ENCODE measurements at places on chromosomes 13 and 19.

DNA sequence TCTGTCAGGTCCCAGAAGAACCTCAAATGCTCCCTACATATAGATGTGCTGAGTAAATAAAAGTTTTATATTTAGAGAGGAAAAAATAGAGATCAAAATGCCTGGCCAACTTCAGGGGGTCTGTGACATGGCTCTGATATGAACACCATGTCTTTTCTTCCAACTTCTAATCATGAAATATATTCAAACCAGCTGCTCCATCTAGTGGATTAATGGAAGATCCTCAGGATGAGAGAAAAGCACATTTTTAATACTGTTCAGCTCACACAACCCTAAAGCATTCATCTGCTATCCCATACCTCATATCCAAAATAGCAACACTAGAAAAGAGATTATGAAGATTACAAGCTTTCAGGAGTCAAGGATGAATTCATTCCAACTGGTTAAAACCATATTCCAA lies 56.0 kb upstream of the DOCK9 start:
- no peak for DNase-seq

DNA sequence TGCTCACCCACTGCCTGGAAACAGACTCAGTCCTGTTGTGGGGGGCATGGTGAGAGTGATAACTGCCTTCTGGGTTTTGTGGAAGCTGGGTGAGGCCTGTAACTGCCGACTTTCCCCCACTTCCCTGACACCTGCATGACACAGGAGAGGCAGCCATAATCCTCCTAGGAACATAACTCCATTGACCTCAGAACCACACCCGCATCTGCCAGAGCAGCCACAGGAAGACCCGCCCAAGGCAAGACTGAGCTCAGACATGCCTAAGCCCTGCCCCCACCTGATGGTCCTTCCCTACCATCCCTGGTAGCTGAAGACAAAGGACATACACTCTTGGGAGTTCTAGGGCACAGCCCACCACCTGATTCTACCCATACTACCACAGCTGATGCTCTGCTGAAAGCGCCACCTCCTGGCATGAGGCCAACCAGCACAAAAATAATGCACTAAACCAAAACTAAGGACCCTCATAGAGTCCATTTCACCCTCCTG lies 326.7 kb downstream of the RBM26 start:
- DNase-seq = no peak

DNA sequence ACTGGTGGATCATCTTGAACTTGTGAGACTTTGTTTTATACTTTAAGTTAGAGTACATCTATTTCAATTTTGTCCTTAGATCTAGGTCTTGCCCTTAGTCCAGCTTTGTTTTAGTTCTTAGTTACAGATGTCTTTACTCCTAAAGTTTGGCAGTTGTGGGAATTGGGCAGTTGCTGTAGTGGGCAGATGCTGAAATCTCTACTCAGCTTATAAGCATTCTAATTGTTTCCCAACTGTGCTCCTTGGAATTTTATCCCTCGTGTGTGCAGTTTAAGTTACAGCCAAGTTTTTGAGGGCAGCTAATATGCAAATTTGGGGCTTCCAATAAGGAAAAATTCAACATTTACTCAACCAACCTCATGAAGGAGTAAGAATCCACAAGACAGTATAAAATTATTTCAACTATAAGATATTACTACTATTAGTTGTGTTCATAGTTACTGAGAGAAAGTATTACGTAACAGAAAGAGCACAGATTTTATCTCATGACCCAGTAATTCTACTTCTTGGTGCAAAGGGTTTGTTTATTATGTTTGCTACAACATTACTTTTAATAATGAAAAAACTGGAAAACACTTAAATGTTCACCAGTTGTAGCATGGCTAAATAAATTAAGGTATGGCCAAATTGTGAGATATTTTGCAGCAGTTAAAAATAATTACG lies 32.9 kb downstream of the CCDC122 start:
- no peak for DNase-seq

DNA sequence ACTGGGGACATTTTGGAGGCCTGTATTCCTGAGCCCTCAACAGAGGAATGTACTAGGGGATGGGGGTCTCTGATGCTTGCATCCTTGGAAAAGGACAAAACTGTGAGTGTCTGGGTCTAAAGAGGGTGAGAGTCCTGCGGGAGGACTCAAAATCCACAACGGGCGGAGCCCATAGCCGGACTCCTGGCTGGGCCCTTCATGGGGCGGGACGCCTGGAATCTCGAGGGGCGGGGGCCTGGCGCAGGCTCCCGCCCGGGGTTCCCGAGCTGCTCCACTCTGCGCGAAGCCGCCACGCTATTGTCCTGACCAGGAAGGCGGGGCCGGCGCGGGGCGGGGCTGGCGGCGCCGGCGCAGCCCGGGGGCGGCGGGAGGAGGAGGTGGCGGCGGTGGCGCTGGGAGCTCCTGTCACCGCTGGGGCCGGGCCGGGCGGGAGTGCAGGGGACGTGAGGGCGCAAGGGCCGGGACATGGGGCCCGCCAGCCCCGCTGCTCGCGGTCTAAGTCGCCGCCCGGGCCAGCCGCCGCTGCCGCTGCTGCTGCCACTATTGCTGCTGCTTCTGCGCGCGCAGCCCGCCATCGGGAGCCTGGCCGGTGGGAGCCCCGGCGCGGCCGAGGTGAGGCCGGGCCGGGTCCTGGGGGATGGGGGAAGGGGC lies at the start of gene APLP1:
Gene APLP1 (plus strand): TSS at position 403 of the 651 bp plus-strand sequence. CDS start 63 bp downstream, at position 466.
- DNase-seq = peak; percentile 73

- DNase-seq = no peak
Measured at GRCh38 chr13:59748046-59748445, 415.7 kb downstream of the DIAPH3 start.

GRCh38 chr19:54422136-54422535 lies 6.9 kb downstream of the TTYH1 start:
- no peak for DNase-seq

DNA sequence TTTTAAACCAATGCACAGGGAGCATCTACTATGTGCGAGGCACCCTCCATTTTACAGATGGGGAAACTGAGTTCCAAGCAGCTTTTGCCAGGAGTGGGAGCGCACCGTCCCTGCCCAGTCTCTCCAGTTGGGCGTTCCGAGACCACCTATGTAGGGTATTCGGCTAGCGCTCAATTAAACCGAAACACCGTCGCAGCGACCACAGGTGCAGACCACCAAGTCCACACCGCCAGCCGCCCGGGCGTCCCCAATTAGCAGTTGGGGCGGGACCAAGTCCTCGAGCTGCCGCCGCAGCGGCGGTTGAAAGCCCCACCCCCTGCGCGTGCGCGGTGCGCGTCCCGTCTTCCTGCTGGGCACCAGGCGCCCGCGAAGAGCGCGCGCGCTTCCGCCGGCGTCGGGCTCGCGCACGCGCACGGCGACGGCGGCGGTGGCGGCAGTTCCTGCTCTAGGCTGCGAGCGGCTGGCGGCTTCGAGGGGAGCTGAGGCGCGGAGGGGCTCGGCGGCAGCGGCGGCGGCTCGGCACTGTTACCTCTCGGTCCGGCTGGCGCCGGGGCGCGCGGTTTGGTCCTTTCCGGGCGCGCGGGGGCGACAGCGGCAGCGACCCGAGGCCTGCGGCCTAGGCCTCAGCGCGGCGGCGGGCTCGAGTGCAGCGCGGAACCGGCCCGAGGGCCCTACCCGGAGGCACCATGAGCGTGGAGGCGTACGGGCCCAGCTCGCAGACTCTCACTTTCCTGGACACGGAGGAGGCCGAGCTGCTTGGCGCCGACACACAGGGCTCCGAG lies at the start of gene UPF1:
Gene UPF1 (plus strand): TSS at position 436 of the 782 bp plus-strand sequence. CDS start 251 bp downstream, at position 687.
- peak; percentile 96 for DNase-seq

- no peak for DNase-seq
Measured at GRCh38 chr19:10421240-10422045, 1.1 kb downstream of the PDE4A start.

DNA sequence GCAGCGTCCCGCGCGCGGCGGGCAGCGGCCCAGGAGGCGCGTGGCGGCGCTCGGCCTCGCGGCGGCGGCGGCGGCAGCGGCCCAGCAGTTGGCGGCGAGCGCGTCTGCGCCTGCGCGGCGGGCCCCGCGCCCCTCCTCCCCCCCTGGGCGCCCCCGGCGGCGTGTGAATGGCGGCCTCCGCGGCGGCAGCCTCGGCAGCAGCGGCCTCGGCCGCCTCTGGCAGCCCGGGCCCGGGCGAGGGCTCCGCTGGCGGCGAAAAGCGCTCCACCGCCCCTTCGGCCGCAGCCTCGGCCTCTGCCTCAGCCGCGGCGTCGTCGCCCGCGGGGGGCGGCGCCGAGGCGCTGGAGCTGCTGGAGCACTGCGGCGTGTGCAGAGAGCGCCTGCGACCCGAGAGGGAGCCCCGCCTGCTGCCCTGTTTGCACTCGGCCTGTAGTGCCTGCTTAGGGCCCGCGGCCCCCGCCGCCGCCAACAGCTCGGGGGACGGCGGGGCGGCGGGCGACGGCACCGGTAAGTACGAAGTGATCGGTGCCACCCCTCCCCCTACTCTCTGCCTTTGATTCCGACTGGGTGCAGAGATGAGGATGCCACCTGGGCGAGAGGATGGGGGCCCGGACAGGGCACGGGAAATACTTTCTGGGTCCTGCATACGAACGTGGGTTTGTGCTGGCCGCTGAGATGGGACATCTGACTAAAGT lies 874 bp downstream of the TRIM28 start:
- DNase-seq = no peak

DNA sequence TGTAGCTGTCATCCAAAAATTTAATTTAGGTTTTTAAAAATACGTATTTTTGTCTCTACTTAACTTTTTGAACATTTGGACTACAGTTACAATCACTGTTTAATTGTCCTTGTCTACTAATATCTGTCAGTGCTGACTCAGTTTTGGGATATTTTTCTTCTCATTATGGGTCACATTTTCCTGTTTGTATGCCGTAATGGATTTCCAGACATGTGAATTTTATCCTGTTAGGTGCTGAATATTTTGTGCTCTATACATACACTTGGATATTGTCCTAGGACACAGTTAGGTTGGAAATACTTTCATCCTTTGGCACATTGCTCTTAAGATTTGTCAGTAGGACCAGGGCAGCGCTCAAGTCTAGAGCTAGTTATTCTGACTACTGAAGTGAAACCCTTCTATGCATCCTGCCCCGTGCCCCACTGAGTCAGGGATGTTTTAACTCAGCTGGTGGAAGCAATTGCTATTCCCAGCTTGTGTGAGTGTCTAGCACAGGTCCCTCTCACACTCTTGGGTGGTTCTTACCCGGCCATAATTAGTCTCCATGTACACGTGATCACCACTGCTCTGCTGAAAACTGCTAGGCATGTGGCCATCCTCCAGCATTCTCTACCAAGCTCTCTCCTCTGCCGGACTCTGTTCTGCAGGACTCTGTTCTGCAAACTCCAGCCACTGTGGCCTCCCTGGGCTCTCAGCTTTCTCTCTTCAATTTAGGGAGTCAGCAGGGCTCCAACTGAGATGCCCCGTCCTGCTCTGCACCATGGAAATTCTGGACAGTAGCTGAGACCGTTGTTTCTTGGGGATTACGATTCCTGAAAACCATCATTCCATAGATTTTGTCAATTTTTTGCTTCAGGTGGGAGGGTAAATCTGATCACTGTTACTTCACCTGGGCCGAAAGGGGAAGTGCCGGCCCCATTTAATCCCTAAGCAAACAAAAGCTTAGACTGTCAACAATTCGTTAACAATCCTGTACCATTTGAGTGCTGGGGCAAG lies 11.1 kb downstream of the PROZ start:
- DNase-seq = no peak

DNA sequence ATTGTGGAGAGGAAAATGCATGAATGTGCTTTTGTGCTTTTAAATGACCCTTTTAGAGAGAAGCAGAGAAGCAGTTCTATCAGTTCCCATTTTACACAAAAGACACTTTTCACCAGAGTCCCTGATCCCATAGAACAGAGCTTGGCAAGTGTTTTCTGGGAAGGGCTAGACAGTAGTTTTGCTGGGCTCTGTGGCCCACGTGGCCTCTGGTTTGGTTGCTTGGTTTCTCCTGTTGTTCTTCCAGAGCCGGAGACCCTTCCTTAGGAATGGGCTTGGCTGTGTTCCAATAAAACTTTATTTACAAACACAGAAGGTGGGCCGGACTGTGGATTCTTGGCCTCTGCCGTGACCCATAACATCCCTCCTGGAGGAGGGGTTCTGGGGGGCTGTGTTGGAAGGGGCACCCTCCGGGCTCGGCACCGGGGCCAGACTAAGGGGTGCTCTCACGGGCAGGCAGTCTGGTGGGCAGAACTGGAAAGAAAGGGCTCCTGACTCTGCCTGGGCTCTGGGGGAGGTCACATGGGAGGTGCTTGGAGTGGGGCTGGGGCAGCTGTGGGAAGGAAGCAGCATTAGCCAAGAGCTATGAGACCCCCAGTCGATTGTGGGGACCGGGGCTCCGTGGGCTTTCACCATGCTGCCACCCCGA lies 3.2 kb downstream of the SPPL2B start:
- no peak for DNase-seq

DNA sequence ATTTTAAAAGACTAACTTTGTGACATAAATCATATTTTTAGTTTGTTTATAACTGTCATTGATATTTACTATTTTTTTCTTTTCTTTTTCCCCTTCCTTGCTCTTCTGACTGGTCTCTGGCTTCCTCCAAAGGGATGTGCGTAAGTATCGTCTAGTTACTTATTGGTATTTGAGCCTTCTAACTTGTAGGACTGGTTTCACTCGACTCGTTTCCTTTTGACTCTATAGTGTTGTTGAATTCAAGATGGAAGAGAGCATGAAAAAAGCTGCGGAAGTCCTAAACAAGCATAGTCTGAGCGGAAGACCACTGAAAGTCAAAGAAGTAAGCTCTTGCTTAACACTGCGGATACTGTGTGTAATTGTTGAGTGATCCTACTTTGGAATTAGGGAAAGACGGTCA lies 18.6 kb downstream of the HNRNPM start:
- no peak for DNase-seq

GRCh38 chr13:105334211-105334610 lies 1201.3 kb downstream of the EFNB2 start:
- no peak for DNase-seq

GRCh38 chr13:40769970-40770369 lies 1.0 kb downstream of the MRPS31 start:
- DNase-seq = no peak

DNA sequence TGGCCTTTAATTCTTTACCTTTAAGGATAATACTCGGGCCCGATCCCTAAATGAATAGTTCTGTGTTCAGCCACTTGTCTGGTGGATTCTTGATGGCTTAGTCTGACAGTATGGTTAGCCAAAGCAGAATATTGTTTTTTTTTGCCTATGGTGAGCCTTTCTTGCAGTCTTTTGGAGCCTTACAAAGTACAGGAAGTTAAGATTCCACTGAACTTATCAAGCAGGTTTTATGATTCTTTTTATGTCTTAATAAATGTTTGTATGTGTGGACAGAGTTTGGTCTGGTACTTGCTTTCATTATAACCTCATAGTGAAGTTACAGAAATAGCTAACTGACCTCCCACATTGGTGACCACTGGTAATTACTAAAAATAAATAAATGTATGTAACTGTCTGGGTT lies 17.1 kb downstream of the PCCA start:
- no peak for DNase-seq

GRCh38 chr19:13071444-13072187 lies 31.0 kb downstream of the LYL1 start:
- no peak for DNase-seq

Measured in right hindlimb (tissue), 1 donor.